ELF-1 (cell line): ENCODE measurements at places on chromosomes 1 and 21.

DNA sequence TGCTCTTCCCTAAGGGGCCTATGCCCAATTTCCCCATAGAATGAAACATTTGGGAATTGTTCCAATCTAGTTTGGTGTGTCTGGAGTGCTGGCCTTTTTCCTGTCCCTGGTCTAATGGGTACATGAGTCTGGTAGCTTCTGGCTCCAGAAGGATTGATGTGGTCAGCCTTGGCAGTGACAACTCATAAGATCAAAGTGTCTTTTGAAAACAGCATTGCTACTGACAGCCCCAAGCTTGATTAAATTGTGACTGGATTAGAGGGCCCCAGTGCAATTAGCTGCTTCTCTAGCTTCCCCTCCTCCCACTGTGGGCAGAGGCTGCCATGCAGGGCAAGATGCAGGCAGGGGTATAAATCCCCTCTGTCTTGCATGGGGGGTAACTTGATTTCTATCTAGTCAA lies 130.9 kb downstream of the UCK2 start:
- no peak for DNase-seq

- DNase-seq, result no peak
Measured at GRCh38 chr1:17869815-17870214, 114.7 kb downstream of the ACTL8 start.

- DNase-seq, result peak; percentile 75
Measured at GRCh38 chr1:204623894-204624361, 61.6 kb downstream of the LRRN2 start.

GRCh38 chr21:38273745-38274542 lies 17.2 kb downstream of the KCNJ15 start:
- no peak for DNase-seq

- no peak for DNase-seq
Measured at GRCh38 chr21:41251961-41252642, 64.5 kb upstream of the FAM3B start.
